ENCODE measurements at places on chromosomes 12 and 14. TPM values are rescaled to one million over a fixed set of nuclear protein-coding genes. Genes with fewer than 3 reads are reported as not detected.

- no peak overlapping the region for H3K27ac ChIP-seq
- no peak overlapping the region for H3K4me3 ChIP-seq
- peaks cover 7% of the 10 kb centered on the region for H3K36me3 ChIP-seq
- no peaks in the 10 kb centered on the region for H3K27me3 ChIP-seq
- H3K4me1 ChIP-seq, result peaks cover 10% of the 10 kb centered on the region
These were observed 130.3 kb upstream of the DNM1L start for GRCh38 chr12:32548691-32549281.

DNA sequence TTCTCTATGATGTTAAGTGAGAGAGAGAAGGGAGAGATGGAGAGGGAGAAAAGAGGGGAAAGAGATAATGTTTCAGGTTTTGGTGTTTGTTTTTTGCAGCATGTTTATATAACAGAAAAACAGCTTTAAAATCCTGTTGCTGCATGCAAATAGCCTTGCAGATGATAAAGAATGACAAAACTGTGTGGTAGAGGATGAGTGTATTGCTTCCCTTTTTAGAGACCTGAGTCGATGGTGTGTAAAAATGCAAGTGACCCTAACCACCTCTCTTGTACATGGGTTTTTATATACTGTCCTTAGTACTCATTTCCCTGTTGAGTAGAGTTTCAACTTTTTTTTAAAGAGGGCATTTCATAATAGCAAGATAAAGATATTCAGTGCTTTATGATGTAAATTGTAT lies 249.1 kb downstream of the AKAP6 start:
- H3K36me3 ChIP-seq, result no peaks in the 10 kb centered on the region
- peaks cover 21% of the 10 kb centered on the region for H3K27me3 ChIP-seq
- no peak overlapping the region for H3K27ac ChIP-seq
- H3K4me3 ChIP-seq, result no peak overlapping the region

GRCh38 chr12:12992418-12993130 lies 7.5 kb downstream of the HEBP1 start:
- H3K4me1 ChIP-seq, result peaks cover 24% of the 10 kb centered on the region
- peak overlapping the region; percentile 30 for H3K27ac ChIP-seq
- H3K36me3 ChIP-seq, result peaks cover 44% of the 10 kb centered on the region
- no peak for DNase-seq
- peaks cover 3% of the 10 kb centered on the region for H3K27me3 ChIP-seq
- no peak overlapping the region for H3K4me3 ChIP-seq

GRCh38 chr12:84660139-84660538 lies 252.5 kb downstream of the SLC6A15 start:
- no peak overlapping the region for H3K4me3 ChIP-seq
- H3K27ac ChIP-seq, result no peak overlapping the region
- H3K27me3 ChIP-seq, result no peaks in the 10 kb centered on the region
- peaks cover 28% of the 10 kb centered on the region for H3K4me1 ChIP-seq
- no peaks in the 10 kb centered on the region for H3K36me3 ChIP-seq

GRCh38 chr12:109250523-109250922 lies 58.6 kb downstream of the FOXN4 start:
- no peak for DNase-seq
- H3K27me3 ChIP-seq, result no peaks in the 10 kb centered on the region
- H3K36me3 ChIP-seq, result peaks cover 27% of the 10 kb centered on the region
- no peak overlapping the region for H3K27ac ChIP-seq

- DNase-seq, result no peak
- H3K27me3 ChIP-seq, result no peaks in the 10 kb centered on the region
- no peak overlapping the region for H3K27ac ChIP-seq
- H3K4me3 ChIP-seq, result no peak overlapping the region
- peaks cover 11% of the 10 kb centered on the region for H3K4me1 ChIP-seq
These were observed 16.6 kb upstream of the TRAF3 start for GRCh38 chr14:102760496-102761193.

DNA sequence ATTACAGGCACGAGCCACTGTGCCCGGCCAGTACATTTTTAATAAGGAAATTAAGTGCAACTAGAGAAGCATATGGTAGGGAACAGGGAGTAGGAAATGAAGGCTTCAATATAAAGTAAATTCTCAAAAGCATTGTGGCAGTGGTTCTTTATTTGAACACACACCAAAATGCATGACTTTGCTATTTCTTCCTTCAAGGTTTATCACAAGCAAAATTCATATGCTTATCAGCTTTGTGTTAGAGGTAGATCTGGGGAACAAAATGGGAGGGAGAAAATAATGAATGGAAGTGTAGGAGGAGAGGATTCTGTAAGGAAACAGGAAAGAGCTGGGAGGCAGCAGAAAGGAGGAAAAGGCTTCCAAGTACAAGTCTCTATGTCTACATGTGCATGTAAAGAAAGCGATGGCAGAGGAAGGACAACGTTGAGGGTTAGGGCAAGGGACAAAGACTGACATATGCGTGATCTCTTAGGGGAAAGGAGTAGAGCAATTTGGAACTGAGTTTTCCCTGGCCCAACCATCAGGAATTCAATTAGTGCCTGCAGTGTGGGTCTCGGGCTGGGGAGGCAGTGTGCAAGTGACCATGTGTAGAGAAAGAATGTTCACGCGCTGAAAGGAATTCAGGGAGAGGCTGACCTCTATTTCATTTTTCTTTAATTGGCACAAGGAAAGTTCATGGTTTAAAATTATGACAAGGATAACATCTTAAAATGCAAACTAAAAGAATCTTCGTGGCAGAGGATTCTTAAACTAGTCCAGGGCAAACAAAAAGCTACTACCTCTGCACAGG lies 22.9 kb upstream of the RASSF8 start:
- no peak for DNase-seq
- H3K4me3 ChIP-seq, result peak overlapping the region; percentile 7
- peaks cover 4% of the 10 kb centered on the region for H3K4me1 ChIP-seq

- H3K36me3 ChIP-seq, result no peaks in the 10 kb centered on the region
- no peak for DNase-seq
- H3K4me1 ChIP-seq, result peaks cover 4% of the 10 kb centered on the region
- H3K4me3 ChIP-seq, result no peak overlapping the region
- H3K27ac ChIP-seq, result no peak overlapping the region
These were observed 275.7 kb upstream of the SSTR1 start for GRCh38 chr14:37932008-37932407.

DNA sequence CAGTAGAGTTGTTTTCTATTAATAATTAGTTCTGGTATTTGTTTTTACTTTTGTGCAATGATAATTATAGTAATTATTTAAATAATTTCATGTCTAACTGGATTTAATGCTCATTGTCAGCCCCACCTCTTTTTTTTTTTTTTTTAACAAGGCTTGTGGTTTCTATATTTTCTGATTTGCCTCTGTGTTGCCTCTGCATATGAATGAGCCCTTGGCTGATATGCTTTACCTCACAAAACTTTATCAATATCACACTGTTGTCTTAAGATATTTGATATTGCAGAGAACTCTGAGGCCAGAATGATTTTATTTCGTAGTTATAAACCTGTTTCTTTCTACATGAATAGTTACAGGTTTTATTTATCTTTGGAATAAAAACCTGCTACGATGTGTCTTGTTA lies 116.2 kb upstream of the ATP2B1 start:
- H3K27me3 ChIP-seq, result peaks cover 7% of the 10 kb centered on the region
- no peak for DNase-seq
- no peak overlapping the region for H3K4me3 ChIP-seq
- no peak overlapping the region for H3K27ac ChIP-seq
- H3K36me3 ChIP-seq, result no peaks in the 10 kb centered on the region
- peaks cover 24% of the 10 kb centered on the region for H3K4me1 ChIP-seq

DNA sequence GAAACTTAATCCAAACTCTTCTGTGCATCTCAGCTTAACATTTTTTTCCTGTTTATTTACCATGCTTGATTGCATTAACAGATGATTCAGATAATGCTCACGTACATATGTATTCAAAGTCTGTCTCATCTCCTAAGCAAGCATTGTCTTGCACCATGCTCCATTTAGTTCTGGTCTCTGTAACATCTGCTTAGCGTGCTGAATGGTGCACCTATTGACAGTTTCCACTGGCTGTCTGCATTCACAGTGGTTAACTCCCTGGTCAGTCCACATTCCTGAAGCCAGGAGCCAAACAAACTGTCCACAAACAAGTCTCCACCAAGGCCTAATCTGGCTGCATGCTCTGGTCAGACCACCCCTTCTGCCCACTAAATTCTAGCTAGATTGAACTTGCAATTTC lies 83.9 kb downstream of the KNTC1 start:
- H3K27me3 ChIP-seq, result no peaks in the 10 kb centered on the region
- H3K4me3 ChIP-seq, result no peak overlapping the region
- no peaks in the 10 kb centered on the region for H3K4me1 ChIP-seq
- DNase-seq, result no peak

- no peak for DNase-seq
- no peak overlapping the region for H3K4me3 ChIP-seq
- peaks cover 19% of the 10 kb centered on the region for H3K36me3 ChIP-seq
- H3K4me1 ChIP-seq, result peaks cover 22% of the 10 kb centered on the region
These were observed 232.1 kb downstream of the FOXN3 start for GRCh38 chr14:89184952-89185351.

The RASSF8 gene
- 46.3 TPM for total RNA-seq

The KRT85 gene
- not detected for total RNA-seq

The PRICKLE1 gene
- total RNA-seq, result 28.7 TPM

The AKAP3 gene
- total RNA-seq, result 7.6 TPM

The ESPL1 gene
- 35.1 TPM for total RNA-seq

The TMEM229B gene
- total RNA-seq, result 2.7 TPM

The LBHD2 gene
- not detected for total RNA-seq

The BEST3 gene
- 0.14 TPM for total RNA-seq

All from type B pancreatic cell (in vitro differentiated cells).